Natural killer cell treated with Interleukin-12 subunit alpha and Interleukin-12 subunit beta and Interleukin-15 and Interleukin-18, amount 100 ng/mL, for 72 hours (primary cell): ENCODE measurements at places on chromosomes 2 and 18.

GRCh38 chr2:67663776-67664175 lies 266.6 kb downstream of the ETAA1 start:
- no peaks in the 10 kb centered on the region for H3K4me1 ChIP-seq
- DNase-seq: no peak
- H3K4me3 ChIP-seq: no peak overlapping the region
- no peaks in the 10 kb centered on the region for H3K36me3 ChIP-seq
- no peak overlapping the region for H3K27ac ChIP-seq
- H3K27me3 ChIP-seq: peaks cover 3% of the 10 kb centered on the region

DNA sequence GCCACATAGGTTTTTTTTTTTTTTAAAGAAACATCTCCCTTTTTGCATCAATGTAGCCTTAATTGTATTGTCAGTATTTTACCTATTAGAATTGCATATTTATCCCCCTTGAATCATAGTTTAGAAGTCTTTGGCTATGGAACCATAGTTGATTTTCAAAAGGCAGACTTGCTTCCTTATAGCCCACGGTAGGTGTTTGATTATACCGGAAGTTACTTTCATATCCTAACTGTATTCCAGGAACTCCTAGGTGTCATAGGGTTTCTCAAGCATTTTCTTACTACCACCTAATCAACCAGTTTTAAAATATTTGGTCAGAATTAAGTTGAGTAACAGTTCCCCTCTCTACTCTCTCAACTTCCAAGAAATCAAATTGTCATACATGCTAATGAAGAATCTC lies 86.6 kb upstream of the TSPYL6 start:
- peaks cover 47% of the 10 kb centered on the region for H3K27me3 ChIP-seq
- H3K36me3 ChIP-seq: no peaks in the 10 kb centered on the region
- DNase-seq: no peak
- no peak overlapping the region for H3K4me3 ChIP-seq
- no peaks in the 10 kb centered on the region for H3K4me1 ChIP-seq

DNA sequence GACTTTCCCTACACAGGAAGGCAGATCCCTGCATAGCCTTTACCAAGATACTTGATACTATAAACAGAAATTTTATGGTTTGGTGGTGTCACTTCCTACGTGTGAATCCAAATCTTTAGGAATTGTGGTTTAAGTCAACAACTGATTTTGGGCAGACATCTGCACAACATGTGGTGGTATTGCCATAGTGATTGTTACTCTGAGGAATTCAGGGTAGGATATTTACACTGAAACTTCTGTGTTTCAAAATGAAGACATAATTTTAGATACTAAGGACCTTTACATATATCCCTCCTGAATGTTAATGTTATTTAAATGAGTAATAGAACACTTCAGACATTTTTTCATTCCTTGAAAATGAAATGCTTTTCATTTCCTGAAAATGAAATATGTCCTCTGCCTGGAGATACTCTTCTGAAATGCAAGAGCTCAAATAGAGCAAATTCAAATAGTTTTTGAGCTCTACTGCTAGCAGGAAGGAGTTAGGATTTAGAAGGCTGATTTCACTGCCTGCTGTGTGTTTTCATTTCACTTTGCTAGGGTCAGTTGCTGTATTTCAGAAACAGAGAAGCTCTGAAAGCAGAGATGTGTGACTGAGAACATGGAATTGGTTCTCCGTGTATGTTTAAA lies 77.2 kb downstream of the MDH1 start:
- H3K36me3 ChIP-seq: no peaks in the 10 kb centered on the region
- H3K4me3 ChIP-seq: no peak overlapping the region
- no peak for DNase-seq
- no peak overlapping the region for H3K27ac ChIP-seq
- peaks cover 31% of the 10 kb centered on the region for H3K27me3 ChIP-seq
- H3K4me1 ChIP-seq: no peaks in the 10 kb centered on the region

- H3K4me3 ChIP-seq: no peak overlapping the region
- no peak for DNase-seq
- H3K27me3 ChIP-seq: no peaks in the 10 kb centered on the region
- no peak overlapping the region for H3K27ac ChIP-seq
- peaks cover 28% of the 10 kb centered on the region for H3K4me1 ChIP-seq
These were observed 14.3 kb upstream of the TRIB2 start for GRCh38 chr2:12702168-12703121.

DNA sequence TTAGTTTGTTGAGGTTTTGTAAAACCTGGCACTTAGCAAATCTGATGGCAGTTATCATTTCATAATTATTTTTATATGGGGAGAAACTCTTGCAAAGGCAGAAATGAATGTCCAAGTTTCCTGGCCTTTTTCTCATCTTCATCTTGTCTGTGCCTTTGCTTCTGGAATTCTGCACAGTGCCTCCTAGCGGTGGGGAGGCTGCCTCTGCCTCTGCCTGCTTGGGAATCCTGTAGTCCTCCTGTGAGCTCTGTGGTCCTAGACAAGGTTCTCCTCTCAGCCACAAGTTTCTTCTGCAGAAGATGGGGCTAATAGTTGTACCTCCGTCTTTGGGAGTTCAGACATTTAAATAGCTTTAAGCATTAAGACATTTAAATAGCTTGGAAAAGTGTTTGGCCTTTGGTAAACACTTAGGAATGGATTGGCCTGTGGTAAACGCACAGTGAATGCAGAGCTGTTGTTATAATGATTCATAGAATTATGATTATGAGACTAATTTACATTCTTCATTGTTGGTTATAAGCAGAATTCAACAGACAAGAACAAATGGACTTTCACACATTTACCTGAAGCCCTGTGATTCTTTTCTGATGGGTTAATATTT lies 101.2 kb downstream of the ZNF236 start:
- no peak overlapping the region for H3K4me3 ChIP-seq
- no peaks in the 10 kb centered on the region for H3K27me3 ChIP-seq
- no peak for DNase-seq
- no peak overlapping the region for H3K27ac ChIP-seq
- peaks cover 24% of the 10 kb centered on the region for H3K36me3 ChIP-seq
- peaks cover 14% of the 10 kb centered on the region for H3K4me1 ChIP-seq

DNA sequence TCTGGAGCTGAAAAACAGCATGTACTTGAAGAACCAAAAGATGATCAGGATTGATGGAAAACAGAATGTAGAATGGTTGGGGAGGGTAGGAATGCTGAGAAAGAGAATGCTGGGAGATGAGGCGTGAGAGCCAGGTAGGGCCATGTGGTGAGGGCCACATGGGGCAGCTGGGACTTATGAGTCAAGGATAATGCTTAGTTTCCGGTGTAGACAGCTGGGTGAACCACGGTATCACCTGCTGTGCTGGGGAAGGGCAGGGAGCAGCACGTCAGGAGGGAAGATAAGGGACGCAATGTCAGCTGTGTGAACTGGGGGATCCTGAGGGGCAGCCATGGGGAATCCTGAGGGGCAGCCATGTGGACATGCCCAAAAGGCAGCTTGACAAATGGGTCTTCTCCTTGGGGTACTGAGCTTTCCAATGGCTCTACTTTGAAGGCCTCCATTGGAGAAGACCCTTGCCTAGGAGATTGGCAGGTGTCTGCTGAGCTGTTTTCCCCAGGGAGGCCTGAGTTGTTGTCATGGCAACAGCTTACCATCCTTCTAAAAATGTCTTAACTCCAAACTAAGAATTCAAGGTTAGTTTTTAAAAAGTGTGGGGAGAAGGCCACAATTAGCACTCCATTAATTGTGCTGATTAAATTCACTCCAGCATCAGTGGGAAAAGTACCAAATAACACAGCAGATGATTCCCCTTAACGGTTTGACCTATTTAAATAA lies 51.1 kb downstream of the MTHFD2 start:
- H3K27ac ChIP-seq: no peak overlapping the region
- no peaks in the 10 kb centered on the region for H3K27me3 ChIP-seq
- no peaks in the 10 kb centered on the region for H3K36me3 ChIP-seq
- no peak for DNase-seq
- no peaks in the 10 kb centered on the region for H3K4me1 ChIP-seq
